ENCODE measurements at places on chromosomes 16 and 17.

GRCh38 chr16:67185651-67186134, 1.9 kb upstream of the MATCAP1 start:
- DNase-seq = no peak

DNA sequence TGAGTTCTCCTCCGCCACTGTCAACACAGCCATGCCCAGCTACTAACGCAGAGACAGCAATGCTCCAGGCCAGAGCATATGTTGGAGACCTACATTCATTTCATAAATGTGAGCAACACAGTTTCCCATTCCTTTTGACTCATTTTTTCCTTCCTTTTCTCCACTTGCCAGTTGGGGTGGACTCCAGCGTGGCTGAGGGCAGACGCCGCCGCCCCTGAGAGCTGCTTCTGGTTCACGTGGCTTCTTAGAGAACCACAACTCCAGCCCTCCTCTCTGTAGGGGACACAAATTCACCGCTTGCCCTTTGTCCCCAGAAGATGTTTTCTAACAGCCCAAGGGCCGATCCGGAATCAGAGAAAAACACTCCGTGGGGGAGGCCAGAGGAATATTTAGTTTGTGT, 45.8 kb upstream of the ZCCHC14 start:
- no peak for DNase-seq

GRCh38 chr16:9094011-9094846, 2.8 kb downstream of the HAPSTR1 start:
- no peak for DNase-seq

DNA sequence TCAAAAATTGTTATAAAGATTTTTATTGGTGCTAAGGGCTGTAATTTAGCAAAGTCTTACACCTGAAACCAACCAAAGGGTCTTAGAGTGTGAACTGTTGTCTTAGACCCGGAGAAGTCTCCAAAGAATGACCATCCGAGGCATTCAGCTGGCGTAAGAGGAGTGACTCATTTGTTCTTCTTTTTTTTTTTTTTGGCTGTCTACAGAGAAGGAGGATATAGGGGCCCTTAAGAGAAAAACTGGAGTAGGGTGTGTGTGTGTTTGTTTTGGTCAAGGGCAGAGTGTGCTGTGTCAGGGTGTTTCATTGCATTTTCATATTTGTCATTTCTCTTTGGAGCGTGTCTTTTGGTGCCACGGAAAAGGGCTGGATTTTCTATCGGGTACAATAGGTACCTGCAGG, 508.0 kb downstream of the WWOX start:
- no peak for DNase-seq

DNA sequence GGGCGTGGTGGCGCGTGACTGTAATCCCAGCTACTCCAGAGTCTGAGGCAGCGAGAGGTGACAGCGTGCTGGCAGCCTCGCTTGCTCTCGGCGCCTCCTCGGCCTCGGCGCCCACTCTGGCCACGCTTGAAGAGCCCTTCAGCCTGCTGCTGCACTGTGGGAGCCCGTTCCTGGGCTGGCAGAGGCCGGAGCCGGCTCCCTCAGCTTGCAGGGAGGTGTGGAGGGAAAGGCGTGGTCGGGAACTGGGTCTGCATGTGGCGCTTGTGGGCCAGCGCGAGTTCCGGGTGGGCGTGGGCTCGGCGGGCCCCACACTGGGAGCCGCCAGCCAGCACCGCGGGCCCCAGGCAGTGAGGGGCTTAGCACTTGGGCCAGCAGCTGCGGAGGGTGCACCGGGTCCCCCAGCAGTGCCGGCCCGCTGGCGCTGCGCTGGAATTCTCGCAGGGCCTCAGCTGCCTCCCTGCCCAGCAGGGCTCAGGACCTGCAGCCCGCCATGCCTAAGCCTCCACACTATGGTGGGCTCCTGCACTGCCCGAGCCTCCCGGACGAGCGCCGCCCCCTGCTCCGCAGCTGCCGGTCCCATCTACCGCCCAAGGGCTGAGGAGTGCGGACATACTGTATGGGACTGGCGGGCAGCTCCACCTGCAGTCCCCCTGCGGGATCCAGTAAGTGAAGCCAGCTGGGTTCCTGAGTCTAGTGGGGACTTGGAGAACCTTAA, 1093.3 kb upstream of the CDH8 start:
- DNase-seq = no peak

DNA sequence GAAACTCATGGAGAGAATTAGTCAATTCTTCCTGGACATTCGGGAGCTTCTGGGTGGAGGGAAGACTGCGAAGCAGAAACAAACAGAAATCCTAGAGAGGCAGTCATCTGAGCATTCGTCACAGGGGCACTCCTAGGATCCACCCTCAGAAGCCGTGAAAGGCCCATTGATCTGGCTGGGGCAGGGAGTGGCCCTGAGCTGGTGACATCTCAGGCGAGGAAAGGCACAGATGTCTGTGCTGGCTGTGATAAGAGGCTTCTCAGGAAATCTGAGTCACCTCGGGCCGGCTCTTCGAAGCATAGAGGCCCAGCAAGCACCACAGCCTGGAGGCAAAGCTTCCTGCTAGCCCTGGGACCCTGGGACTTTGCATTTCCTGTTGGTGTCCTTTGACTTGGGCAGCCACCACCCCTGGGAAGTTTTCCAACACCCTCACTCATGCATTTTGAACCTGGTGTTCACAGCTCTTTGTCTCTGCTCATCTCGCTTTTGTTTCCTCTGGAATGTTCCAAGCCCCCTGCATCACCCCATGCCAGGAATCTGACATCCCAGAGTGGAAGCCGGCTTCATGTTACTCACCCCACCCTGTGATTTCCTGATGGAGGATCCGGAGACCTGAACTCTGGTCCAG, 23.3 kb upstream of the CDRT4 start:
- DNase-seq = peak; percentile 26

DNA sequence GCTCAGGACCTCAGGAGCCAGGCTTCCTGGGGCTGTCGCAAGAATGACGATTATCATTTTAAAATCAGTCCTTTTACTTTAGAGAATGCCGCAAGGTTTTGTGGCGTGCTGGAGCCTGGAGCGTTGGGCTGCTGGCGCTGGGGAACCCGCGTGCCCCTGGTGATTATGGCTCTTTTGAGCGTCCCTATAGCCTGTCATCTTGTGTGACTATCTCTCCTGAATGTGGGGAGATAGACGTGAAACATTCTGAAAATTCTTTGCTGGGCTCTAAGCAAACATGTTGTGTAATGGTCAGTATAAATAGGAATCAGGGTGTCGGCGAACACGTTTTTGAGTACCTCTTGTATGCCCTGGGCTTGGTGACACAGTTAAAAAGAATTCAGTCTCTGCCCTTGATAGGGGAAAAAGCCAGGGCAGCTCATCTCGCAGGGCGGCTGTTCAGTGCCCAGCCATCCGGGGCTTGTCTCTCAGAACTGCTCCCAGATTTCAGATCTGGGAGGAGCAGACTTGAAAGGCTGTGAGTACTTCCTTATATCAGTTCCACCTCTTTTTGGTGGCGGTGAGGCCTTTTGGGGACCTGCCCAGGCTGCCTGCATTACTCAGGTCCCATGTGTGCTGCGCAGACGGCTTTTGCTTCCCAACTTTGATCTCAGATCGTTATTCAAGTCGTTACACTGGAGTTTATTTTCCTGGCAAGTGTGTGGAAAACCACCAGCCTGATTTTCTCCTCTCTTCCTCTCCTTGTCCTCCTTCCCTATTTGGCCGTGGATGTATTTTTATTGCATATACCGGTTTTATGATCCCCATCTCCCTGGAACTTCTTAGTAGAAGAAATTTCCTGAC, 973 bp downstream of the SLC7A6 start:
- no peak for DNase-seq

- peak; percentile 11 for DNase-seq
These were observed 1.9 kb upstream of the PRRT2 start for GRCh38 chr16:29809850-29810698.

DNA sequence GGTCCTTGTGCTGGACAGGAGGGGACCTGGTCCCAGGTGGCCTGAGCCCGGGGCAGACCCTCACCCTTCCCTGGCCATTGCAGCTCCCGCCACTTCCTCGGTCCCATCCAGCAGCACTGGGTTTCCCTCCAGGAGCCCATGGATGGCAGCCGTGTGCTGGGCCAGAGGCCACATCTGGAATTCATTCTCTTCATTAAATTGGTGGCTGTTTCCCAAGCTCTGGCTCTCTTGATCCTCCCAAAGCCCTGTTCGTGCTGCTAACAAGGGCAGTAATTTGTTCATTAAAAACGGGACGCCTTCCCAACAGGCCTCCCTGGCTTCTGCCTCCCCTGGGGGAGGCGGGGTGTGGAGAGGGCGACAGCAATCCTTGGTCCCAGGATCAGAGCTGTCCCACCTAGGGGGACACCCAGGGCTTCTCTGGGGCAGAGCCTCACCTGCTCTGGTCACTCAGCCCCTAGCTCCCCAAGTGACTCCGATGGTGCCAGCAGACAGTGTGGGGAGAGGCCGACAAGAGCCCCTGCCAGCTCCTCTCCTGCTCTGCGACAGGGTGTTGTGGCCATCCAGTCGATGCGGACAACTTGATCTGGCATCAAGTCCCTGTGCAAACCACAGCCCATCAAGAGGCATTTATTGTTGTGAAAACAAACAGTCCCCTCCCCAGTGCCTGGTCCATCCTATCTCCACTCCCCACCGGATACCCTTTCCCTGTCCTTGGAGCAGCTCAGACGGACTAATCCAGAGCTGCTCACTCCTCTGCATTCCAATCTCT, 44.0 kb downstream of the SDK2 start:
- no peak for DNase-seq

DNA sequence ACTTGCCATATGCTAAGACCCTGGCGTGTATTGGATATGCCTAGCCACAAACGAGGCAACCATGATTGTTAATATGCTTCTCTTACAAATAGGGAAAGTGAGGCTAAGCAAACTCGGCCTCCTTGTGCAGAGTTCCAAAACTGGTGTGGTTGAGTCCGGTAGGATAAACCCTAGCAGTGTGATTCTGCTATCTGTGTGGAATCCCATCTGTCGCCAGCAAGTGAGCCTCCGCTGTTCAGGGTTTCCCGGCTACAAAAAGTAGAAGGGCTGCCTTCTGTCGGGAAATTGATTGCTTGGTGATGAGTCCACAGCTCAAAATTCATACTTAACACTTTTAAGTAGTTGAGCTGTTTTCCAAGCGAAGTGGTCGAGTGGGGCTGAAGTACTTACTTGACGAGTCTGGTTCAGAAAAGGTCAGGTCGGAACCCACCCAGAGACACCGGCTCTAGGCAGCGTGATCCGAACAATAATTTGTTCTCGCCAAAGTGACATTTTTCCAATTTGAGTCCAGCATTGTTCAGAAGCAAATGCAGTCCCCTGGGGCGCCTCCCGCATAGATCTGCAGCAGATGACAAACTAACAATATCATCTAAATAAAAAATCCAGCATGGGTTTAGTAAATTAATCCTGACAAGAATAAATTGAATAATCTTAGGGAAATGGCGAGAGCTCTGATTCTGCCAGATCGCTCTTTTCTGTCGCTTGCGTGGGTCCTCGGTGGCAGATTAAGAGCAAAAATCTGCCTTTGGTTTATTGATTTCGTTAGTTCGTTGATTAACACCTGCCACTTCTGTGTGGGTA, 686.7 kb upstream of the RBFOX1 start:
- DNase-seq = no peak

DNA sequence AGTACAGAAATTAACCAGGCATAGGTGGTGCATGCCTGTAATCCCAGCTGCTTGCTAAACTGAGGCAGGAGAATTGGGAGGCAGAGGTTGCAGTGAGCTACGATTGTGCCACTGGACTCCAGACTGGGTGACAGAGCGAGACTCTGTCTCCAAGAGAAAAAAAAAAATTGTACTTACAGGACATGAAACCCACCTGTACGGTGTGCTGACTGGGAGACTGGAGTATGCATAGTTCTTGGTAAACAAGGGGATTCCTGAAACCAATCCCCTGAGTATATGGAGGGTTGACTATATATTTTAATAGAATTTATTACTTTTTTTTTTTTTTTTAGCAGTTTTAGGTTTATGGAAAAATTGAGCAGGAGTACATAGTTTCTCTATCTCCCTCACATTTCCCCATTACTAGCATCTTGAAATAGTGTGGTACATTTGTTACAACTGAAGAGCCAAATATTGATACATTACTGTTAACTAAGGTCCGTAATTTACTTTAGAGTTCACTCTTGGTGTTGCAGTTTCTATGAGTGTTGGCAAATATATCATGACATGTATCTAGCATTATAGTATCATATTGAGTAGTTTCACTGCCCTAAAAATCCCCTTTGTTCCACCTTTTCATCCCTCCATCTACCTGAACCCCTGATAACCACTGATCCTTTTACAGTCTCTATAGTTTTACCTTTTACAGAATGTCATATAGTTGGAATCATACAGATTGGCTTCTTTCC, 19.3 kb downstream of the TENT4B start:
- DNase-seq = no peak

DNA sequence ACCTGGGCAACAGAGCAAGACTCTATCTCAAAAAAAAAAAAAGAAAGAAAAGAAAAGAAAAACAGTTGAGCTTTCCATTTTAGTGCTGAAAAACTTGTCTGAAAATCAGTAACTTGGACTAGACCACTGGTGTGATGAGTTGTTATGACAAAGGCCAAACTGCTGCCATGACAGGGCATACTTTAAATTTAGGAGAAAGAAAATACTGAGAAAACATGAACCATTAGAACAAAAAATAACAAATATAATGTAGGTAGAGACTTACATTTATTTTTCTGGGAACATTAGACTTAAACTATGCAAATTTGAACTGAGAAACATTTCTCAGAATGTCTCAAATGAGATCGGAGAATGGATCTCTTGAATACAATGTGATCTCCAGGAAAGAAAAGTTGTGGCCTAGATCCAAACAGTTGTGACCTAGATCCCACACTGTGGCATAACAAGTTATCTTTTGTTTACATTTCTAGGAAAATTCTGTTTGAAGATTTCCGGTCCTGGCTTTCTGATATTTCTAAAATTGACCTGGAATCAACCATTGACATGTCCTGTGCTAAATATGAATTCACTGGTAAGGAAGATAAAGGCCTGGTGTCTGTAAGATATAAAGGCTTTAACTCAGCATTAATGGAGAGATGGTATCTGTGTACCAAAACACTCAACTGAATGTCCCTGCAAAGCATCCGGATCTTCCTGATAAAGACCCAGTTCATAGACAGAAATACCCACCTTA, 10.9 kb downstream of the OGFOD1 start:
- no peak for DNase-seq

- no peak for DNase-seq
These were observed 57.7 kb downstream of the HSD17B2 start for GRCh38 chr16:82092711-82093110.

DNA sequence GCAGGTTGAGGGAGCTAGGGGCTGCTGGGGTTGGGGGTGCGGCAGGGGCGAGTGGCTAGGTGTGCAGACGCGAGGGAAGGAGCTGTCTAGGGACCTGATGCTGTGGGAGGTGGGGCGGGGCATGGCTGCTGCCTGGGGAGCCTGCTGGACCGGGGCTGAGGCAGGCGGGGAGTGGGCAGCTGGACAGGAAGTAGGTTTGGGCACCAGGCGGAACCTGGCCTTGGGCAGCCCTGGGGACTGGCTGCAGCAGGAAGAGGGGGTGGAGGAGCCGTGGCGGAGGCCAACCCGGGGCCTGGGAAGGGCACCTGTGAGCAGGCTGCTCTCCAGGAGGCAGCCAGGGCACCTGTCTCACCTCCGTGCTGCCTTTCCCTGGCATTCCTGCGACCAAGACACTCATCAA, 5.9 kb upstream of the DNASE1L2 start:
- DNase-seq = no peak
